ENCODE measurements at places on chromosomes 7 and 10. TPM values are rescaled to one million over a fixed set of nuclear protein-coding genes. Genes with fewer than 3 reads are reported as not detected.

Gene DYNC1I1
- total RNA-seq, result 2.5 TPM

DNA sequence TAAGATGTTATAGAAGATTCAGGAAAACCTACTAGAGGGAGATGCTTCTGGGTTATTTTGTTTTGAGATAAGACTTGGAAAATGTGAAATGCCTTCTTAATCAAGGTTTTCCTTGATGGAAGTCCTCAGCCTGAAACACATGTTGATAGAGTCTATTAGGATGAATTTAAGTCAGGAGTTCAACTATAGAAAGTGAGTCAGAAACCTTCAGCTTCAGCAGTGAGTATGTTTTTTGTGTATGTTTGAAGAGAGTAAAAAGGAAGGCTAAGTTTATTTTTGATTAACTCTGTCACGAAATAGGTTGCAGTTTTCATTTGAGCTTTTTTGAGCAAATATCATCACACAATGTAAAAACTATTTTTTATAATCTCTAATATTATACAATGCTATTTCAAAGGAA, 114.6 kb downstream of the HGF start:
- no peaks in the 10 kb centered on the region for H3K4me1 ChIP-seq
- DNase-seq, result no peak
- no peak overlapping the region for H3K27ac ChIP-seq

DNA sequence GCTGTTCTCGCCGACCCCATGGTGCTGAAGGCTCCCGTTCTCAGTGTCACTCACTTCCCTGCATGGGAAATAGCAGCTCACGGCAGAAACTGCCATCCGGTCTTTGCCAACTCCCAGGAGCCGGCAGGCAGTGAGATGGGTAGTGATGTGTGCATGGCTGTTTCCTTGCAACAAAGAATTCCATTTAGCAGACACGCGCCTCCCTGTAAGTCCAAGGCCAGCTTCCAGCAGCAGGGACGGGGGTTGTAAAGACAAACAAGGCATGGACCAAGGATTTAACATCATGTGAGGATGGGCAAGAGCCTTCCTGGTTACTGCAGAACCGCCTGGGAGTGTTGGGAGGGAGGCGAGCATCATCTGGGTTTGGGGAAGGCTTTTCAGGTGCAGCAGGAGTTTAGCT, 273.1 kb downstream of the GLRX3 start:
- H3K27me3 ChIP-seq, result peaks cover 4% of the 10 kb centered on the region
- H3K4me1 ChIP-seq, result no peaks in the 10 kb centered on the region
- no peaks in the 10 kb centered on the region for H3K36me3 ChIP-seq
- no peak overlapping the region for H3K4me3 ChIP-seq
- H3K27ac ChIP-seq, result no peak overlapping the region
- no peak for DNase-seq

DNA sequence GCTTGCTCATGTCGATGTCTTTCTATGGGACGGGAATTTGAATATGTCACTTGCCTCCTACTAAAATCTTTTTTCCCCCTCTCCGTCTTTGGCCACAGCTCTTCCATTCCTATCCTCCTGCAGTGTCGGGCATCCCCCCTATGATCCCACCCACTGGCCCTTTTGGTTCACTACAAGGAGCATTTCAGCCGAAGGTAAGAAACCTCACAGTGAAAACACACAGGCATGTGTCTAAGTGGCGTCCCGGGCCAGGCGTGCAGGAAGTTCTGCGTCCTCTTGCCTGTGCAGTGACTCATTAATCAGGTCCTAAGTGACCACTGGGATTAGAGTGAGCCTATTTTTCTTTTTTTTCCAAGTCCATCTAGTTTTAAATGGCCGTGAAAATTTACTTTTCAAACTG, 360.5 kb upstream of the GALNT17 start:
- no peaks in the 10 kb centered on the region for H3K4me1 ChIP-seq
- no peak overlapping the region for H3K4me3 ChIP-seq
- H3K27me3 ChIP-seq, result no peaks in the 10 kb centered on the region
- DNase-seq, result no peak
- no peak overlapping the region for H3K27ac ChIP-seq
- H3K36me3 ChIP-seq, result no peaks in the 10 kb centered on the region

DNA sequence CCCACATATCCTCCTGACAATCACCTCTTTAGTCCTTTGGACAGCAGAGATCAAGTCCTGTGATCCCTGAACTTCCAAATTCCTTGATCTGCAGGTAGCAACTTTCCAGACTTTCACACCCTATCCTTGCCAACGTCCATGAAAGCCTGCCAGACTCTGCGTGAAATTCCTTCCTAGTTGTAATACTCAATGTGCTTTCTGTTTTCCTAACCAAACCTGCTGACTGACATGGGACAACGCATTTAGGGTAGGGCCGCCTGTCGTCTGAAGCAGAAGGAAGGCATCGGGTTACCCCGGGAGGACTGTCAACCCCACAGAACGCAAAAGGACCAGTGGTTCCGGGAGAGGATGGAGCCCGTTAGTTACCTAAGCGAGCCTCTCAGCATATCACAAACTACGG, 23.9 kb downstream of the ITGA8 start:
- no peak overlapping the region for H3K4me3 ChIP-seq
- H3K4me1 ChIP-seq, result no peaks in the 10 kb centered on the region
- DNase-seq, result no peak
- no peak overlapping the region for H3K27ac ChIP-seq
- no peaks in the 10 kb centered on the region for H3K27me3 ChIP-seq

- no peaks in the 10 kb centered on the region for H3K27me3 ChIP-seq
- no peak for DNase-seq
- H3K27ac ChIP-seq, result no peak overlapping the region
These were observed 1007.6 kb downstream of the ANKRD7 start for GRCh38 chr7:119232091-119232490.

DNA sequence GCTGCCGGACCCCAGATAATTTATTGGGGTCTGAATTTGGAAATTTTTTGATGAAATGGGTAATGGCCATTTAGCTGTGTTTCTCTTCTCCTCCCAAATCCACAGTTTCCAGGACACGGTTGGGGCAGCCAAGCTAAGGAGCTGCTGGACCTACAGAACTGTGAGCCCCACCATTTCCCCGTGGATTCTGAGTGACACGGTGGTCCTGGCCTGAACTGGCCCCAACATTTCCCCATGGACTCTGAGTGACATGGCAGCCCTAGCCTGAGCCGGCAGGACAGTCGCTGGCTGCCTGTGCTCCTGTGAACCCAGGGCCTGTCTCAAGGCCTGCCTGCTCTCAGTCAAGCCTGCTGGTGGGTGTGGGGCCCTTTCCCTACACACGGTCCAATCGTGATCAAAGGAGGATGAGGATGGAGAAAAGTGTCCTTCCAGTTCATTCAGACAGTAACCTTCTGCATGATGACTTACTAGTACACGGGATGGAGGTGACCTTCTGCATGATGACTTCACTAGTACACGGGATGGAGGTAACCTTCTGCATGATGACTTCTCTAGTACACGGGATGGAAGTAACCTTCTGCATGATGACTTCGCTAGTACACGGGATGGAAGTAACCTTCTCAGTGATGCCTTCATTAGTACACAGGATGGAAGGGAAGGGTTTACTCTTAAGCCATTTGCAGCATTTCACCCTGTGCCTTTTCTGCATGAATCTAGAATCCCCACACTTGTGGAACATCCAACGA, 359.9 kb downstream of the GLRX3 start:
- DNase-seq, result no peak
- H3K27me3 ChIP-seq, result no peaks in the 10 kb centered on the region
- no peaks in the 10 kb centered on the region for H3K36me3 ChIP-seq
- H3K4me1 ChIP-seq, result peaks cover 11% of the 10 kb centered on the region
- no peak overlapping the region for H3K27ac ChIP-seq
